ENCODE measurements at places on chromosomes 11 and 22.
A peak's percentile ranks its signal among the peaks of the same experiment; 100 is the strongest.

- no peak for DNase-seq
Observed at GRCh38 chr11:96062134-96062533, 138.2 kb upstream of the MTMR2 start.

- no peak for DNase-seq
Observed at GRCh38 chr11:17607591-17608570, 60.8 kb downstream of the OTOG start.

GRCh38 chr11:65262776-65263175 is 1.0 kb downstream of the POLA2 start:
- DNase-seq, result no peak

- DNase-seq, result no peak
Observed at GRCh38 chr11:59918480-59918879, 19.8 kb upstream of the OOSP1 start.

- DNase-seq, result no peak
Observed at GRCh38 chr22:49976439-49977175, 16.0 kb downstream of the PIM3 start.

DNA sequence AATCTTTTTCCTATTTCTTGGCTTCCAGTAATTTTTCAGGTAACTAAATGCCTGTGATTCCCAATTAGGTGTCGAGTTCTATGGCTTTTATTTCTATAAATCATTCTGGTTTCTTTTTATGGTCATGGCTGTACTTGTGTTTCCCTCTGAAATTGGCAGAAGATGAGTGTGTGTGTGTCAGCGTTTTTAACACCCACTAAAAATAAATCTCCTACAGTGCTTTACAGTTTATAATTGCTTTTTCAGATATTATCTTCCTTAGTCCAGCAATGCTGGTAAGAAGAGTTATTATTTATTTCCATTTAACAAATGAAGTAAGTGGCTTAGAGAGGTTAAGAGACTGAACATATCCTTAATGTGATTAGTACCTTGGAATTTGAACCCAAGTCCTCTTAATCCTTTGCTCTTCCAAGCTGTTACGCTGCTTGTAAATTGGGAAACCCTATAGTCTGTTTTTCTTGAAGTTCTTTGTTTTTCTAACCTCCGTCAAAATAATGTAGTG is 125.2 kb downstream of the TEAD1 start:
- DNase-seq, result no peak

DNA sequence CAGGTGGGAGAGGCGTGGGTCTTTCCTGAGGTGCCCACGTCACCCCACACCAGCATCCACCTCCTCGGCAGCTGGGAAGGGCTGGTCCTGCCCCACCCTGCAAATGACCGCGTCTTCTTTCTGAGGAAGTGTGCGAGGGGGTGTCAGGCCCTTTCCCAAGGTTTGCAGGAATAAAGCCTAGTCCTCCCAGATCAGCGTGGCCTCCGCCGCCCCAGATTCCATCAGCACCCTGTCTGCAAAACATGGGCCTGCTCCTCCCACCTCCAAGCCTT is 14.4 kb upstream of the SLC39A13 start:
- DNase-seq, result no peak

DNA sequence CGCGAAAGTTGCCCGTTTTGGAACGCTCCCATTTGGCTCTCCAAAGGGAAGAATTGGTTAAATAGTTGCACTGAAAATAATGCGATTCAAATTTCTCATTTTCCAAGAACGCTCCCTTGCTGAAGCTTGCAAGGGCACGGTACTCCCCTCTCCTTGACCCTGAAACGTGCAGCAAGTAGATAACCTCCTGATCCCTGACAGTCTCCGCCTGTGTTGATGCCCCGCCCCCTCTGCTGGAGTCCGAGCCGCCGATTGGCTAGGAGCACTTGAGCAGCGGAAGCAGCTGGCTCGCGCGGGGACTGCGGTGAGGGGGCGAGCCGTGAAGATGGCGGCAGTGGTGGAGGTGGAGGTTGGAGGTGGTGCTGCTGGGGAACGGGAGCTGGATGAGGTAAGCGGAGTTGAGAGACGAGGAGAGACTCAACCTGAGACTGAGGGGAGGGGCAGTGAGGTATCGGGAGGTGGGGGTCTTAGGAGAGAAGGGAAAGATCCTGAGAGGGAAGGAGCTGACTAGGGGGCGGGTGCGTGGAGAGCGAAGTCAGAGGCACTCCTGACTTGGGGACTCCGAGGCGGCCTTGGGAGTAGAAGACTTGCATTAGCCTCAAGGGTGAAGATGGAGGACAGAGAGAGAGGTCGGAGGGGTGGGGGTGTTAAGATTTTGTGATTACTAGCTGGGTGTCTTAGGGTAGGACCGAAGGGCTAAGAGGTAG is at the start of gene RNF121:
RNF121 (plus strand) TSS at position 310 of the 707 bp plus-strand sequence; CDS start at position 326, 16 bp downstream.
- DNase-seq, result peak; percentile 84

DNA sequence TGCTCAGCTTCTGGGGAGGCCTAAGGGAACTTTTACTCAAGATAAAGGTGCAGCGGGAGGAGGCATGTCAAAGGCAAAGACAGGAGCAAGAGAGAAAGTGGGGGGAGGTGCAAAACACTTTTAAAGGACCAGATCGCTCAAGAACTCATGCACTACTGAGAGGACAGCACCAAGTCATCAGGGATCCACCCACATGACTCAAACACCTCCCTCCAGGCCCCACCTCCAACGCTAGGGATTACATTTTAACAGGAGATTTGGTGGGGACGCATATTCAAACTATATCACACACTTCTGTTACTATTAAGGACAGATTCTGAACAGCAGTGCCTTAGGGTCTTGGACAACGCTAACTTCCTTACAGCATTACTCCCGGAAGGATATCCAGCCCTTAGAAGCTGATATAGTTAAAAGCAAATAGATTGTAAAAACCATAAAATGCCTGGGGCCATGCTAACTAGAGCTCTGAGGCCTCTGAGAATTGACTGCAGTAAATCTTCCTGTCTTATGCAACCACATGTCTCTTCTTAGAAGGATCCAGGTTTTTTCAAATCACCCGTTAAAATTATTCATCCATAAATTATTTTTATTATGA is 16.7 kb upstream of the ZC3H12C start:
- DNase-seq, result no peak

- DNase-seq, result no peak
Observed at GRCh38 chr22:30246814-30247376, 336 bp upstream of the LIF start.

DNA sequence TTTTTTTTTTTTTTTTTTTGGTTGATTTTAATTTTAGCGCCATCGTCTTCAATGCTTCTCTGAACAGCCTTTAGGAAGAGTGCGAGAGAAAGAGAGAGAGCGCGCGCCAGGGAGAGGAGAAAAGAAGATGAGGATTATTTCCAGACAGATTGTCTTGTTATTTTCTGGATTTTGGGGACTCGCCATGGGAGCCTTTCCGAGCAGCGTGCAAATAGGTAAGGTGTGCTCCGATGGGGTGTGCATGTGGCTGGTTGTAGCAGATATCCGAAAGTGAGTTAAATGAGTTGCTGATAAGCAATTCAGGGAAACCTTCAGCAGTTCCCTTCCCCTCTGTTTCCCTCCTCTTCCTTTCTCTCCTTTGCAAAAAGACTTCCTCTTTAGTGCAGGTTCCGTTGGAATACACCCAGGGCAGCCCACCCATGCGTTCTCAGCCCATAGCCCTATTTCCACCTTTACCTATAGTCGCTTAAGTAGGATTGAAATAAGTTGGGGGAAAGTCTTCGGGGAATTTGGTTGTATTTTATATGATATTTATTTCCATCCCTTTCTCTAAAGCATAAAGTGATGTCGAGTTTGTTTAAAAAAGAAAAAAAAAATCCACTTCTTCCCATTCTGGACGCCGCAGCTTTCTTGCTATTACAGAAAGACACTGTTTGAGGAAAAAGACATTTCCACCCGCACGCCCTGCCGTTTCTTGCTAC is 1.1 kb downstream of the GRIA4 start:
- no peak for DNase-seq

GRCh38 chr11:79973721-79974617 is 533.1 kb upstream of the TENM4 start:
- no peak for DNase-seq

DNA sequence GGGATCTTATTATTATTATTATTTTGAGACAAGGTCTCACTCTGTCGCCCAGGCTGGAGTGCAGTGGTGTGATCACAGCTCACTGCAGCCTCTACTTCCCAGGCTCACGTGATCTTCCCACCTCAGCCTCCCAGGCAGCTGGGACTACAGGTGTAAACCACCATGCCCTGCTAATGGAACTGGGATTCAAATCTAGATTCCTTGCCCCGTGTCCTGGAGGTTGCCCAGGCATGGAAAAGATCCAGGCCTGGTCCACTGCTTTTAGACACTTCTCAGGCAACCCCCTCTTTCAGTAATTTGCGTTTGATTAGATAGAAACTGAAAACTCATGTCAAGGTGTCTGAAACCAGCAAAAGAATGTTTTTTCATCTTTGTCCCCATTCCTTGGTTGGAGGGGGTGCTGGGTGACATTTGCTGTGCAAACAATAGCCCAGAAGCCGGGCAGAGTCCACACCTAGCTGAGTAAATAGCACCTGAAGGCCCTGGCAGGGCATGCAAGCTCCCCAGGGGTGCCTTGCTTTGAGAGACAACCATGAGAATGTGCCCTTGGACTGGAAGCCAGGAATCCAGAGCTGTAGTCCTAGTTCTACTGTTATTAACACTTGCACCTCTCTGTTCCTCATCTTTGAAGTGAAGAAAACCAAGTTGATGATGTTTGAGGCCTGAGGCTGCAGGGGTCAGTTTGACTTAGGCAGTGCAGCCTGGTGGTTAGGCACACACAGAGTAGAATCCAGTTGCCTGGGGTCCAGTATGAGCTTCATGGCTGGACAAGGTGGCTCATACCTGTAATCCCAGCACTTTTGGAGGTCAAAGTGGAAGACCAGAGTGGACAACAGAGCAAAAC is 19.1 kb upstream of the XBP1 start:
- DNase-seq, result no peak

- DNase-seq, result peak; percentile 30
Observed at GRCh38 chr22:41447435-41448188, 1.0 kb upstream of the TOB2 start.

DNA sequence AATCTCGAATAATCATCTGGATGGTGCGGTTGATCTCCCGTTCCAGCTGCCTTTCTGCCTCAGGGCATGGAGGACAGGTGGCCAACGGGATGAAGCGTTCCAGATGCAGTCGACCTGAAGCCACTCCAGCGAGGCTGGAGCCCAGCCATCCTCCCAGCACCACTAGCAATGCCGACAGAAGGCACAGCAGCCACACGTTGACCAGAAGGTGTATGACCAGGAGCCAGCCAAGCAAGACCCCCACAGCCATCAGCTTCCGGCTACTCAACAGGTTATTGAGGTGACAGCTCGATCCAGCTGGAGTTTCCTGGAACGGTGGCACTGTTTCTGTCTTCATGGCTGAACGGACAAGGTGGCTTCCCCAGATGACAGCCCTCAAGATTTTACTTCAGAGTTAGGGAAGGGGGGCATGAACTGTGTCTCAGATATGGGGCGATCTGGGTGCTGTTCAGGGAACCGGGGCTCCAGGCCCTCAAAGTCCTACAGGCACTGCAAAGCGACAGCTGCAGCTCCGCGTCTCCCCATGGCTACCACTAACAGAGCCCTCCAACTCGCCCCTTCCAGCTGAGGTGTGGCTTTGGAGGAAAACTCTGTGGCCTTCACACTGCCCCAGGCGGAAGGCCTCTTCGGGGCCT is 559 bp downstream of the SNX19 start:
- no peak for DNase-seq

GRCh38 chr11:43515090-43515489 is 156.4 kb downstream of the TTC17 start:
- no peak for DNase-seq

- peak; percentile 22 for DNase-seq
Observed at GRCh38 chr11:35165423-35166368, 26.7 kb downstream of the CD44 start.

GRCh38 chr11:10325277-10326011 is 20.6 kb downstream of the ADM start:
- peak; percentile 71 for DNase-seq

Measured in pulmonary artery endothelial cell (primary cell).